PC-9 (cell line): ENCODE measurements at places on chromosomes 12 and 14. TPM values are rescaled to one million over a fixed set of nuclear protein-coding genes. Genes with fewer than 3 reads are reported as not detected.

The TAS2R13 gene
- 1.9 and 2.6 TPM in 2 replicates for total RNA-seq

The RAD51AP1 gene
- 50.1 and 54.7 TPM in 2 replicates for total RNA-seq

The MMP19 gene
- total RNA-seq: 0.60 and 0.83 TPM in 2 replicates

The TAMALIN gene
- total RNA-seq: 0.50 TPM in 1 of 2 replicates, not detected in the other

The ASIC1 gene
- total RNA-seq: 3.5 and 4.5 TPM in 2 replicates

The SEC23A gene
- 32.0 and 42.0 TPM in 2 replicates for total RNA-seq

The ZNF385A gene
- total RNA-seq: 17.2 and 18.0 TPM in 2 replicates

The CTSG gene
- total RNA-seq: not detected in 2 replicates

The SERPINA6 gene
- not detected in 2 replicates for total RNA-seq

The PLEKHG7 gene
- total RNA-seq: not detected in 2 replicates

The SLCO1B3 gene
- total RNA-seq: 32.7 and 37.5 TPM in 2 replicates

DNA sequence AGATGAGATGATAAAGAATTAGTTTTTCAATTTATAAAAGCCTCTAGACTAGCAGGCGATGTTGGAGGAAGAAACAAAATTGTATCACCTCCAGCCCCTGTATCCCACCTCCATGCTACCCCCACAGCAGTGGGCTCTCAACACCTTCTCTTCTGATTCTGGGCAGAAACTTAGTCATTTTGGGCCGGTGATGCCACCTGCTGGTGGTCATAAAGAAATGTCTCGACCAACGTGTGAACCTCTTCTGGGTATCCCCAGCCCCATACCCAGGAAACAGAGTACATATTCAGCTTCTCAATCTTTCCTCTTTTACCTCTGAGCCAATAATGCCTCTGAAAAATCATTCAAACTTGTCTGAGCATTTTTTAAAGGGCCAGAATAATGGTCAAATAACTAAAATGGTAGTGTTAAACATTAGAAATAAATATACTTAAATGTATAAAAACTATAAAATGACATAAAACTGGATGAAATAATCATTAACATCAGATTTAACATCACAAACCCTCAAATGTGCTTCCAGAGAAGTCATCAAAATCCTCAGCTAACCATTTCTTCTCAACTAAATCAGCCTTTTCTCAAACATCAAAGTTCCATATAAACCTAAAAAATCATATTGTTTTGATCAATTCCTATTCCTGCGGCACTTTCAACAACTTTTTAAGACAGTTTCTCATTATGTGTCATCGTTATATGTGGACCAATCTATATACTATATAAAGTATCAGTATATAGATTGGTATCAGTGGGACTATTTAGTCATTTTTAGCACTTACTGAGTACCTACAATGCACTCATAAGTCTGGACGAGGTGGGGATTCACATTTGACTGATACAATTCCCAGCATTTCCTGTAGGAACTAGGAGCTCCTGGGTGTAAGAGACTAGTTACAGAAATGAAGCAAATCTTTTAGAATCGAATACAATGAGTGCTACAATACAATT, 69.4 kb downstream of the ATXN2 start:
- no peaks in the 10 kb centered on the region for H3K27me3 ChIP-seq
- no peaks in the 10 kb centered on the region for H3K4me1 ChIP-seq
- H3K36me3 ChIP-seq: peaks cover 27% of the 10 kb centered on the region; the same call in 1 of the 2 replicates
- peak; percentile 29 for DNase-seq
- H3K4me3 ChIP-seq: no peak overlapping the region

GRCh38 chr14:24074625-24075484, 3.5 kb downstream of the CPNE6 start:
- H3K27ac ChIP-seq: no peak overlapping the region
- no peaks in the 10 kb centered on the region for H3K36me3 ChIP-seq
- no peak for DNase-seq
- no peaks in the 10 kb centered on the region for H3K4me1 ChIP-seq

- no peaks in the 10 kb centered on the region for H3K36me3 ChIP-seq
- no peak overlapping the region for H3K27ac ChIP-seq
- H3K27me3 ChIP-seq: no peaks in the 10 kb centered on the region
- H3K4me1 ChIP-seq: no peaks in the 10 kb centered on the region
- no peak for DNase-seq
Measured at GRCh38 chr12:19044891-19045290, 84.6 kb upstream of the PLEKHA5 start.

- H3K4me3 ChIP-seq: no peak overlapping the region
- H3K4me1 ChIP-seq: no peaks in the 10 kb centered on the region
- DNase-seq: no peak
- H3K27ac ChIP-seq: no peak overlapping the region
- H3K27me3 ChIP-seq: peaks cover 68% of the 10 kb centered on the region
Measured at GRCh38 chr12:2335513-2335912, 282.7 kb downstream of the CACNA1C start.

- H3K27me3 ChIP-seq: no peaks in the 10 kb centered on the region
- peaks cover 13% of the 10 kb centered on the region for H3K4me1 ChIP-seq
- H3K36me3 ChIP-seq: no peaks in the 10 kb centered on the region
- H3K4me3 ChIP-seq: no peak overlapping the region
- no peak for DNase-seq
Measured at GRCh38 chr14:96904201-96904600, 107.0 kb downstream of the VRK1 start.

GRCh38 chr12:26152507-26153102, 27.8 kb upstream of the BHLHE41 start:
- peak overlapping the region; percentile 64 for H3K27ac ChIP-seq
- DNase-seq: no peak
- no peaks in the 10 kb centered on the region for H3K27me3 ChIP-seq
- H3K36me3 ChIP-seq: no peaks in the 10 kb centered on the region
- no peak overlapping the region for H3K4me3 ChIP-seq

DNA sequence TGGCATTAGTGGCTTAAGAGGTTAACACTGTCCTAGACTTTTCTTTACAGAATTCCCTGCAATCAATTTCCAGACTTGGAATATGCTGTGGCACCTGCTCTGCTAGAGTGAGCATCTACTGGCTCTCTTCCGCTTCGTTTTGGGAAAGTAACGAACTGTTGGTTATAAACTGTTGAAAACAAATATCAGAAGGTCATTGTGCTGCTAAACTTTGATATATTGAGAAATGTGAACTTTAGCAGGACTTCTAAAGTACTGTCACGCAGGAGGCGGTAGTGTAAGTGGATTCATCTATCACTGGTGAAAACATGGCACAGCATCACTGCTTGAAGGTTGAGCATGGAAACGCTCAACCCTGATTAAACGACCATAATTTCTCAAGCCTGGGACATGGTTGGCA, 348.9 kb downstream of the FLRT2 start:
- H3K4me3 ChIP-seq: no peak overlapping the region
- no peak overlapping the region for H3K27ac ChIP-seq
- no peaks in the 10 kb centered on the region for H3K36me3 ChIP-seq
- no peaks in the 10 kb centered on the region for H3K4me1 ChIP-seq
- DNase-seq: no peak

DNA sequence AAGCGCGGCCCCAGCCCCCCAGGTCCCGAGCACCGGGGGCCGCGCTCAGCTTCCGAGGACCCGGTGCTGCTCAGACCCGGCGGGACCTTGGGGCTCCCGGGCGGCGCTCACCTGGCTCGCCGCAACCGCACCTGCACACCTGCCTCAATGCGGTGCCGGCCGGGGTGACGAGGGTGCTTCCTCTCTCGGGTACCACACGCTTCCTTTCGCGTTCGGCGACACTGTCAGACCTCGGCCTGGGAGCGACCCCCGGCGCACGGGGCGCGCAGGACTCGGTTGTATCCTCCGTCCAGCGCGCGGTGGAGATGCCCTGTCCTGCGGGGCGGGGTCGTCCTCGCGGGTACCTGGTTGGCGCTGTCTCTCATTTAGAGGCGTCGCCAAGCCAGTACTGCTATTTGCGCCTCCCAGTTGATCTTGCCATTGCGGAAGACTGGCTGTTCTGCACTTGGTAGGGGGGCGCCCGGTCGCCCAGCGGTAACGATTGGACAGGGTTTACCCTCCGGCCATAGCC, 718 bp downstream of the PACS2 start:
- H3K27me3 ChIP-seq: no peaks in the 10 kb centered on the region
- H3K36me3 ChIP-seq: no peaks in the 10 kb centered on the region
- H3K4me1 ChIP-seq: peaks cover 14% of the 10 kb centered on the region
- H3K27ac ChIP-seq: no peak overlapping the region
- H3K4me3 ChIP-seq: peak overlapping the region; percentile 98

GRCh38 chr12:120483621-120484020, 12.3 kb upstream of the DYNLL1 start:
- DNase-seq: no peak
- H3K4me1 ChIP-seq: peaks cover 5% of the 10 kb centered on the region; the same call in 1 of the 2 replicates
- H3K4me3 ChIP-seq: no peak overlapping the region
- H3K36me3 ChIP-seq: no peaks in the 10 kb centered on the region
- no peaks in the 10 kb centered on the region for H3K27me3 ChIP-seq

- H3K27me3 ChIP-seq: no peaks in the 10 kb centered on the region
- no peaks in the 10 kb centered on the region for H3K36me3 ChIP-seq
- no peak overlapping the region for H3K4me3 ChIP-seq
- DNase-seq: peak; percentile 78
- peak overlapping the region; percentile 59 for H3K27ac ChIP-seq
Measured at GRCh38 chr14:61573748-61574513, 121.4 kb upstream of the HIF1A start.

DNA sequence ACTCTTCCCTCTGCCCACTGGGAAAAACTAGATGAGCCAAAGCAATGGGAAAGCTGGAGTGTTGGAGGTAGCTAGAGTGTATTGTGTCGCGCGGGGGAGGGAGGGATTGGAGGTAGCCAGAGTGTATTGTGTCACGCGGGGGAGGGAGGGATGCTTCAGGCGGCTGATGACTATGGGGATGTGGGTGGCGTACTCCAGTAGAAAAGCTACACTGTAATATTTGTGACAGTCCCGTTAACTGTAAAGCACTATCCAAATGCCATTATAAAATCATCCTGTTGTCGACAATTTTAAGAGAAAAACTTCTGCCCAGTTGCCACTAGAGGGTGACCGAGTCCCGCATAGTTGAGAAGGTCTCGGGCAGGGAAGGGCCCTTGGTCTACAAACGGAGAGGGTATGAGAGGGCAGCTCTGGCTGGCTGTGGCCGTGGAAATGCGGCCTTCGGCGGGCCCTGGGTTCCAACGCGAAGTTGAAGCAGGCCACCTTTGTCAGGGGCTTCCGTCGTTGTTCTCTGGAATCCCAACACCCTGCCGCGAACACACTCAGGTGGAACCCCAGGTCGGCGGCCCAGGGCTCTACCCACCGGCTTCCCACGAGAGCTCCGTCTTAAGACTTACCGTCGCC, 15.1 kb upstream of the PLEK2 start:
- peak; percentile 74 for DNase-seq
- no peaks in the 10 kb centered on the region for H3K27me3 ChIP-seq
- H3K27ac ChIP-seq: no peak overlapping the region

GRCh38 chr12:113684908-113685782, 213.5 kb upstream of the LHX5 start:
- no peaks in the 10 kb centered on the region for H3K4me1 ChIP-seq
- H3K4me3 ChIP-seq: no peak overlapping the region
- H3K36me3 ChIP-seq: no peaks in the 10 kb centered on the region
- DNase-seq: no peak
- H3K27ac ChIP-seq: no peak overlapping the region

GRCh38 chr12:5434647-5435560, 3.0 kb downstream of the NTF3 start:
- peaks cover 22% of the 10 kb centered on the region for H3K27me3 ChIP-seq
- no peak overlapping the region for H3K4me3 ChIP-seq
- DNase-seq: no peak
- no peaks in the 10 kb centered on the region for H3K4me1 ChIP-seq
- no peaks in the 10 kb centered on the region for H3K36me3 ChIP-seq

DNA sequence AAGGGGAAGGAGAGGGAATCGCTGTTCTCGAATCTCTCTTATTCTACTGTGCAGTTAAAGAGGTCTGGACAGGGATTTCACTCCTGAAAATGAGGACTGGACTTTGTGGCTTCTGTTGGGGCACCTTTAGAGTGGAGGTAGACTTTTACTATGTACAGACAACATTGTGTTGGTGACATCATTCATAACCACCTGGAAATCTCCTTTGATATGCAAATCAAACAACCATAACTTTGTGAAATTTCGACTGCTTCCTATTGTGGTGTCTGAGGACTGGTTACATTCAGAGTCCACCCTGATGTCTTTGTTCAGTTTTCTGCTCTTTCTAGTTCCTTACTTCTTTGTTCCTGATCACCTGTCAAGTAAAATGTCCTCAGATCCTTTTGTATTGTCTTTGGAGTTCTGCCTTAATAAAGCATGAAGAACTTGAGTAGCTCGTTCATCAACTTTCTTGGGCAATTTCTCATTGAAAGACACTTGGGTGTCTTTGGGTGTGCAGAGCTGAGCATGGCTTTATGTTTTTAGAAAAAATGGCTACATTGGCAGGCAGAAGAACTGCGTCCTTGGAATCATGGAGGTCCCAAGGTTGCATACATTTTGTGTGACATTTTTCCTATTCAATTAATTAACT, 29.8 kb downstream of the LRRK2 start:
- no peak for DNase-seq
- H3K27ac ChIP-seq: no peak overlapping the region
- H3K27me3 ChIP-seq: no peaks in the 10 kb centered on the region
- H3K4me1 ChIP-seq: no peaks in the 10 kb centered on the region
- H3K4me3 ChIP-seq: no peak overlapping the region

DNA sequence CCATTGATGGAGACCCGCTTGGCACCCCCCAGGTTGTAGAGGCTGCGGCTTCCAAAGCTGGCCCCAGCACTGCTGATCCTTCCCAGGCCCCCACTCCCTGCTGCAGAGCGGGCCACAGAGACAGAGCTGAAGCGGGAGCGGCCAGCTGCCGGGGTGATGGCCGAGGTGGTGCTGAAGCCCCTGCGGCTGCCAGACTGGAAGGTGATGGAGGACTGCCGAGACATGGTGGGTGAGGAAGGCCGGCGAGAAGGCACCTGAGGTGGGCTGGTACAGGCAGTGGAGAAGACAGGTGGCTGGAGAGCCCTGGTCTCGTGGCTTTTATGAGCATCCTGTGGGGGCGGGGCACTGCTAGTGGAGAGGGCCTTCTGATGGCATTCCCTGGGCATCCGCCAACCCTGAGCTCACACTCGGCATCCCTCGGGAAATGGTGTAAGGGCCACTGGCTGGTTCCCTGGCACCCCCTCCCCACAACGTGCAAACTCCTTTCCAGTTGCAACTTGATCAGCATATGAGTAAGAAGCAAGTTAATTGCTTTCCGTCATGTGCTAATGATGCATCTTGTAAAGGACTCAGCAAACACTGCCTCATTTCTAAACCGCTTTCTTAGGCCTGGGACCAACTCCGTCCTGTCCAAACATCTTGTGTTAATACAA, at the start of gene KRT75:
Gene KRT75, minus strand, starts transcription at position 291 of the 653 bp plus-strand sequence. Its CDS starts 67 bp downstream, at position 224.
- H3K27me3 ChIP-seq: no peaks in the 10 kb centered on the region
- peaks cover 45% of the 10 kb centered on the region for H3K4me1 ChIP-seq
- no peak for DNase-seq
- no peak within 1 kb of the TSS for H3K4me3 ChIP-seq
- no peaks in the 10 kb centered on the region for H3K36me3 ChIP-seq
- peak within 1 kb of the TSS; percentile 86 for H3K27ac ChIP-seq
